ENCODE measurements at places on chromosomes 4 and X.

DNA sequence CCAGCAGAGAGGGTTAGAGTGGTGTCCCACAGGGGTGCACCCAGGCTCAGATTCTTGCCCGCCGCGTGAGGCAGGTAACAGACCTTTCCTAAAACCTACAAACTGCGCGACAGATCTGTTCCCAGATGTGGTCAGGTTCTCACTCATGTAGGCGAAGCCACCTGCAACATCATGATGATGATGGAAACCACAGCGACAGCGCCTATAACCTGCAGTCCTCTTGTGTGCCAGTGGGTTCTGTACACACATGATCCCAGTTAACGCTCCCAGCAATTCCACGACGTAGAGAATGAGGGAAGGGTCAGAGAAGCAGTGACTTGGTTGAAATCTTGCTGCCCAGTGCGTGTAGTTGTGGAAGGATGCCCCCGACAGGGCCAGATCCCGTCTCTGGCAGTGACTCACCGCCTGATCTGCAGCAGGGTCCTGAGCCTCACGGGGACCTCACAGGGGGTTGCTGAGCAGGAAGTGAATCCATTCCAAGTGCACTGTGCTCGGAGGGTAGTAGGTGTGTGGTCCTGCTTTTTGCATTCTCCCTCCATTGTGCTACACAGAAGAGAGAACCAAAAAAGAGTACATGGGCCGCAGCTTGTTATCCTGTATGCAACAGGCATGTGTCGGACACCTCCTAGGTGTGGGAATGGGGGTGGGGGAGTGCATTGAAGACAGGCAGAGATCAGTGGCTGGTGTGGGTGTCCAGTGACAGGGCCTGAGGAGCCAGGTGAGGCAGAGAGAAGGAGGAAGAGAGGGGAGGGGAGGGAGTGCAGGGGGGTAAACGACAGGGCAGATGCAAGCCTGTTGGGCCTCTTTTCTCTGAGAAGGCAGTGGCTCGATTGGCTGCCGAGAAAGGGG, 66.6 kb downstream of the MTMR1 start:
- no peak for DNase-seq

DNA sequence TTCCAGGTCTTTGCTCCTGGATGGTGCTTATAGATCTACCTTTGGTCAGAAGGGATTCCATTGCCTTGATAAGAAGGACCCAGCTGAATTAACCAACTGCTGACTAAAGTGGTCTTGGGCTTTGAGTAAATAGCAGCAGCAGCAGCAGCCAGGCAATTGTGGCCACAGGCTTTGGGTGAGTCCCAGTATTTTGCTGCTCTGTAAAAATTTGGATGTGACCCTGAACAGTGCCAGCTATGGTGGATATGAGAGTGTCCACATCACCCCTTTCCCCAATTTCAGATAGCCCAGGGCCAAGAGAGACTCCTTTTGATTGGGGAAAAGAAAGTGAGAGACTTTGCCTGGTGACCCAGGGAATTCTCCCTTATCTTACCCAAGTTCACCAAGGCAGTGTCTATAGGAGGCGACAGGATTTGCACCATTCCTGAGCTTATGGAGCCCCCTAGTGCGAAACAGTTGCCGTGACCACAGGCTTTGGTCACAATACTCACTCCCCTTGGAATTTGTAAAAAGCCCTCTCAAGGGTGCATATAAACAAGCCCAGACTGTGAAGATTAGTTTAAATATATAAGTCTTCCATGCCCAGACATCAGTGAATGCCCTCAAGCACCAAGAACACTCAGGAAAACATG, 518.0 kb downstream of the TMA16 start:
- no peak for DNase-seq

- no peak for DNase-seq
Observed at GRCh38 chr4:47641755-47642154, 156.7 kb downstream of the ATP10D start.

DNA sequence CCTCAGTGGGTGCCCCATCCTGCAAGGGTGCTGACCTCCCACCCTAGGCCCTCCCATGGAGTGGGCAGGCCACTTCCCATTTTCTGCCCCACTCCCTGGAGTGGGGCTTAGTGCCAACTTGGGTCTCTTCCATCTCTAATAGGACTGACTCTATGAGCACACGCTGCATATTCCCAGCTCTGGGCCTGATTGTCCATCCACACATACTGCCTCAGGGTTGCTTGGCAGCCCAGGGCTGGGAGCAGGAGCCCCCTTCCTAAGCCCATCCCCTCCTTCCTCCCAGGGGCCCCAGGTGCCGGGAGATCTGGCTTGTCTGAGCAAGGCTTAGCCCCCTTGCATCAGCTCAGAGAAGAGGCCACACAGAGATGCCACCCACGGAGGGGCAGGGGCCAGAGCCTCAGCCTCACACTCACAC, 55.1 kb downstream of the PJA1 start:
- no peak for DNase-seq
